ENCODE measurements at places on chromosomes 6 and 20. TPM values are rescaled to one million over a fixed set of nuclear protein-coding genes. Genes with fewer than 3 reads are reported as not detected.

Gene CST3
- total RNA-seq, result 519 TPM

Gene CRISP3
- not detected for total RNA-seq

Gene TP53TG5
- not detected for total RNA-seq

Gene MCM9
- total RNA-seq, result 9.7 TPM

Measured in mammary microvascular endothelial cell (primary cell).